ENCODE measurements at places on chromosomes 3 and 15. TPM values are rescaled to one million over a fixed set of nuclear protein-coding genes. Genes with fewer than 3 reads are reported as not detected.

Gene SLC22A13
- polyA plus RNA-seq: 0.24 TPM

Gene CLCN2
- polyA plus RNA-seq: 8.6 TPM

Gene TMEM207
- polyA plus RNA-seq: 0.08 TPM

Gene UMPS
- polyA plus RNA-seq: 36.2 TPM

Gene TLE3
- 45.8 TPM for polyA plus RNA-seq

Gene AADAC
- 2.1 TPM for polyA plus RNA-seq

Gene TMEM266
- 2.4 TPM for polyA plus RNA-seq

Gene MINAR1
- 0.68 TPM for polyA plus RNA-seq

- DNase-seq: no peak
Measured at GRCh38 chr3:146159037-146159436, 1.9 kb downstream of the PLOD2 start.

- DNase-seq: no peak
Measured at GRCh38 chr3:124797426-124797945, 67.2 kb downstream of the UMPS start.

GRCh38 chr15:76181705-76182107 is 121.9 kb downstream of the TMEM266 start:
- no peak for DNase-seq

DNA sequence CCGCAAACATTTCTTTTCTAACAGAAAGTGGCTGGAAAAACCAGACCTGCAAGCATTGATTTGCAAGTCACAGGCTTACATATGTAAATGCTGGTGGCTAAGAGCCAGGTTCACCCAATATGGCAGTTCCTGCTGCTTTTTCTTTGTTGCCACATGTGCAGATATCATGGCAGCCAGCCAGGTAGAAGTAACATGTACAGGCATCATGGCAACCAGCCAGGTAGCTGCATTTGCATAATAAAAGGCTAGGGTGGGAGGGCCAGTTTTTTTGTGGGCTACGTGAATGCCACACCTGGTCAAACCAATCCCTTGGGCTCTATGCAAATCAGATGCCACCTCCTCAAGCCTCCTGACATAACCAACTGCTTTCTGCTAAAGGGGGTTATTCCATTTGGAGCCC is 2.8 kb upstream of the SMCO1 start:
- DNase-seq: no peak

DNA sequence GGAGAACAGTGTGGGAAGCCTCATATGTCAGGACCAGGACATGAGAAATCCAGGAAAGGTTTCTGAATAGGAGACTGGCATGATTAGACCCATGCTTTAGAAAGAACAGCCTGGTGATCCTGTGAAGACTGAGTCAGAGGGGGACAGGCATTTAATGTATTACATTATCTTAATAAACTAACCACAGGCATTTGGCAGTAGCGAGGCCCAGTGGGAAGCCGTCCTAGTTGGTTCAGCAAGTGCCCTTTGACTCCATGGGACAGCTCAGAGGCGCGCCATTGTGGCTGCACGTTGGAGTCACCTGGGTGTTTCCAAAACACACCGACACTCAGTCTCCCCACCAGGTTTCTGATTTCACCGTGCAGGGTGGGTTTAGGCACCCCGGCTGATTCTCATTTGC is 90.5 kb upstream of the DGKG start:
- DNase-seq: no peak

- DNase-seq: no peak
Measured at GRCh38 chr3:45163481-45163880, 17.3 kb upstream of the CDCP1 start.

DNA sequence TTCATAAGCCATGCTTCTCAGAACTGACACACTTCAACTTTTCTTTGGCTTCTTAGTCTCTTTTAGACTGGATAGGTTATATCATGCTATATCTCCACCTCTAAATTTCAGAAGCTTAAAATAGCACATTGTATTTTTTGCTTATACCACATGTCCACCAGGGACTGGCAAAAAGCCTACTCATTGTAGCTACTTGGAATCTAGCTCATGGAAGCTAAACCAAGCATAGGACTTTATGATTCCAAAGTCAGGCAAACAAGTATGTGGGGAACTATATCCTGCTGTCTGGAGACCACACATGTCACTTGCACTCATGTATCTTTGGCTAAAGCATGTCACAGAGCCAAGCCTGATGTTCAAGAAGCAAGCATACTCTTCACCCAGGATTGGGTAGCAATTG is 245.0 kb upstream of the RASGRP1 start:
- DNase-seq: no peak

DNA sequence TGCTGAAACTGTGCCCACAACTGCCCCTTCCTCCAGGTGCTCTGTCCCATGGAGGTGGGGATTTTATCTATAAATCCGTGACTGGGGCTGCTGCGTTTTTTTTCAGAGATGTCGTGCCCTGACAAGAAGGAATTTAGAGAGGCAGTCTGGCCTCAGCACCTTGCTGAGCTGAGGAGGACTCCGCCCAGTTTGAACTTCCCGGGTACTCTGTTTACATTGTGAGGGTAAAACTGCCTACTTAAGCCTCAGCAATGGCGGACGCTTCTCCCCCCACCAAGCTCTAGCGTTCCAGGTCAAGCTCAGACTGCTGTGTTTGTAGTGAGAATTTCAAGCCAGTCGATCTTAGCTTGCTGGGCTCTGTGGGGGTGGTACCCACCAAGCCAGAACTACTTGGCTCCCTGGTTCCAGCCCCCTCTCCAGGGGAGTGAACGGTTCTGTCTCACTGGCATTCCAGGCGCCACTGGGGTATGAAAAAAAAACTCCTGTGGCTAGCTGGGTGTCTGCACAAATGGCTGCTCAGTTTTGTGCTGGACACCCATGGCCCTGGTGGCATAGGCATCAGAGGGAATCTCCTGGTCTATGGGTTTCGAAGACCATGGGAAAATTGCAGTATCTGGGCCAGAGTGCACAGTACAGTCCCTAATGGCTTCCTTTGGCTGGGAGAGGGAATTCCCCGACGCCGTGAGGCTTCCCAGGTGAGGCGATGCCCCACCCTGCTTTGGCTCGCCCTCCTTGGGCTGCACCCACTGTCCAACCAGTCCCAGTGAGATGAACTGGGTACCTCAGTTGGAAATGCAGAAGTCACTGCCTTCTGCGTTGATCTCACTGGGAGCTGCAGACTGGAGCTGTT is 68.5 kb upstream of the SGO1 start:
- DNase-seq: no peak

DNA sequence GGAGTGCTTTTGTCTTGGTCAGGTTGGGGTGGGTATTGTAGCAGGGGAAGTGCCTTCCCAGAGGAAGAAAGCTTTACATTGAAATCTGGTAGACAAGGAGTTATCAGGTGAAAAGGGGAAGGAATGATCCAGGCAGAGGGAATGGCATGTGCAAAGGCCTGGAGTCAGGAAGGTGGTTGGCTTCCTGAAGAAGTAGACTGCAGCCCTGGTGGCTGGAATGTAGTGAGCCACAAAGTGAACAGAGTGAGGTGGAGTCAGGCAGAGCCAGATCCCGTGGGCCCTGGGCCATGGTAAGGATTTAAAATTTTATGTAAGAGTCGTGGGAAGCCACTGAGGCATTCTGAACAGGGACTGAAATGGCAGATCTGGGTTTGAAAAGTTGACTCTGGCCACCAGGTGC is 58.3 kb downstream of the RAB11A start:
- no peak for DNase-seq

DNA sequence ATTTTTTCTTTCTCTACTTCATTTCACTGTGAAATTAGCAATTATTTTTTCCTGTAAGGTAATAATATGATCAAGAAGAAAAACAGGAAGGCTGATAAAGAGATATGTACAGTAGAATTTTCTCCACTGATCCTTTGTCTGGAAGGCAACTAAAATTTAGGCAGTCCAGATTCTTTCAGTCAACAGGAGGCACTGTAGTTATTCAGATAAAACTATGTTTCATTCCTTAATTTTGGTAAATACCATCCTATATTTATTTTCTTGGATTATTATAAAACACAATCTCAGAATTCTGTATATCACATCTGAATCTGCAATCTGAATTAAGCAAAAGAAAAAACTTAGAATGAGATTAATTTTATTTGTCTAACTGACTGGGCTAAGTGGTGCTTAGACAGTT is 343.2 kb downstream of the LSAMP start:
- DNase-seq: no peak

DNA sequence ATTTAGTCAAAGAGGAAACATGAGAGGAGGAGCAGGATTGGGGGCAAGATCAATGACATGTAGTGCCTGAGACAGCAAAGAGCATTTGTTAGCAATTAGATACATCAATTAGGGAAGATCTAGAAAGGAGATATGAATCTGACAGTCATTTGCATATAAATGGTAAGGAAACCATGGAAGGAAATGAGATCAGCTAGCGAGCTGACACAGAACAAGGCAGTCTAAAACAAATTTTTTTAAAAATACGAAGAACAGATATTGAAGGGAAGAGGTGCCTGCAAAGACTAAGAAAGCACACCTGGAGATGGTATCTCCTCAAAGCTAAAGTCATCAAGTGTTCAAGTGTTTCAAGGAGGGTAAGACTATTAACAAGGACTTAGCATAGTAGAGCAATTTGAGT is 4.6 kb downstream of the EPM2AIP1 start:
- DNase-seq: no peak

DNA sequence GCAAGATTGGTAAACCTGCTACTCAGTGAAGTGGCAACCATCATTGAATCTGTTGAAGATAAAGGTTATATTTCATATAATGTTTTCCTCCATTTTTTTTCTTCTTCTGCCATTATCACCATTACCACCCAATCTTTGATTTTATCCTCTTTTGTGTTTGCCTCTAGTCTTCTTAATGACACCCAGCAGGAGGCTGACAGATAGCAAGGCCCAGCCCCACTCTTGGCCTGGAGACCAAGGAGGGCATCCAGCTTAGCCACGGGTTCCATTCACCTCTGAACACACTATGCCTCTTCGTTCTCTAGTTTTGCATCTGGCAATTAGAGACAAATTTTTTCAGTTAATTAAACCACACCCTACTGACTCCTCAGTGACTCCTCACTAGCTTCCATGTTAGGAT is 129.7 kb downstream of the TPRG1 start:
- DNase-seq: no peak

DNA sequence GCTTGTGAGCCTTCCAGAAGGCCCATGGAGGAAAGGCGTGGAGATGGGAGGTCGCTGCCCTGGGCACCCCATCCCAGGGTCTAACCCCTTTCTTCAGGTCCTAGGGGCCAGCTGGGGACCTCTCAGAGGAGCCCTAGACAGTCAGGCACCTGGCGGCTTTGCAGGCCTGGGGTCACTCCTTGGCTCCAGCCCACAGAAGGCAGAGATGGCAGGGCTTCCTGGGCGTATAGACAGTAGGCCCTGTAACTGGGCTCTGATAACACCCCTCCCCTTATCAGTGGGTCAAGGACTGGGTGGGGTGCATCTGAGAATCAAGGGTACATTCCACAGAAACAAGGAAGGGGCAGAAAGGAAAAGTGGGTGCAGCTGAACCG is 16.7 kb downstream of the ZDHHC19 start:
- DNase-seq: no peak

All from right lung (tissue), 10 donors.